ENCODE measurements at places on chromosomes 5 and 9.

DNA sequence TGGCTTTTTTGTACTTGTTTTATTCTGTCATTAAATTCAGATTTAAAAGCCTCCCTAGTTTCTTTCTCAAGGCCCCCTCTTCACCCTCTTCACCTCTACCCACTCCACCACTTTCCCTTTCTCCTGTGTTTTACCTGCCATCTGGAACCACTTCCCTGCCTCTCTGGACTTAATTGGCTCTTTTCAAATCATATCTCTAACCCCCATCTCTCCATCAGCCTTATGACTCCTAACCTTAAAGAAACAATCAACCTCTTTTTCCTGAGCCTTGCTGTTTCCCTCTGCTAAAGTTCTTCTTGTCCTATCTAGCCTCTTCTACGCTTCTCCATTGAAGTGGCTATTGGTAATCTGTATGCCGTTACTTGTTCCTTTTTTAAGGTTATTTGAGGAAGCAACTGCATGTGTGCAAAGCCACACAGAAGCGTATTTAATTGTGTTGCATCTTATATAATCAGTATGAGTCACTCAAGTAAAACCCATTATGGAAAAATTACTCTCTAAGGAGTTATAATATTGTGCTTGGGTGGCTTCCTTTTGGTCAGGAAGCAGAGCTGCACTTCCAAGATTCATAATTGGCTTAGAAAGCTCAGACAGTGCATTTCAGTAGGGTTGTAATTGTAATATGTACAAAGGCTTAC is 653.6 kb upstream of the ITGA1 start:
- DNase-seq, result no peak

DNA sequence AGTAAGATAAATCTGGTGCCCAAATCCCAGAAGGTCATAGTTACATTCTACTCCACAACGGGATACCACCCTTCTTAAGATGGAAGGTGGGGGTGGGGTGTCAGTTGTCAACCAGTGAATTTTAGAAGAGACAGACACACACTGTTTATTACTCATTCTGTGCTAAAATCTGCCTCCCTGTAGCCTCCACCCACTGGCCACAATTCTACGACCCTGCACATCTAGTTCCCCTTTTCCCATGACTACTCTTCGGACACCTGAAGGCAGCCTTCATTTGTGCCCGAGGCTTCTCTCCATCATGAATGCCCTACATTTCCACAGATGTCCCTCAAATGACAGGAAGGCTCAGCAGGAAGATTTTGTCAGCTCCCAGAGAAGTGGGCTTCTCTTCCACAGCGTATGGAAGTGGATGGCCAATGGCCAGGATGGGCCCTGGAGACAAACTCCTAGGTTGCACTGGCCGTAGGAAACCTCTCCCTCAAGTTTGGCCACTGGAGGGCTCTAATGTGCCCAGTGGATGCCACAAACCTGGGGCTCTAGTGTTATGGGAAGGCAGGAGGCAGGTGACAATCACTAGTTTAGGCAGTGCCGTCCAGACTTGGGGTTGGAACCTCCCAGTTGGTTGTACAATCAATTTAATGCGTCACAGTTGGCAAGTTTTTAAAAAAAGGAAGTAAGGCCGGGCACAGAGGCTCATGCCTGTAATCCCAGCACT is 46.6 kb downstream of the PTPN3 start:
- no peak for DNase-seq

GRCh38 chr5:6804766-6805501 is 91.7 kb downstream of the TENT4A start:
- no peak for DNase-seq

- DNase-seq, result no peak
Measured at GRCh38 chr9:1456301-1457024, 406.3 kb downstream of the DMRT2 start.

- no peak for DNase-seq
Measured at GRCh38 chr5:149951138-149951749, 6.7 kb upstream of the PDE6A start.

- DNase-seq, result no peak
Measured at GRCh38 chr9:97064176-97064575, 25.2 kb upstream of the CTSV start.

- DNase-seq, result no peak
Measured at GRCh38 chr5:146188358-146188757, 5.9 kb upstream of the LARS1 start.

GRCh38 chr5:151683986-151684588 is 2.6 kb downstream of the SPARC start:
- DNase-seq, result no peak

GRCh38 chr9:90240541-90240940 is 402.1 kb downstream of the DIRAS2 start:
- DNase-seq, result no peak

- DNase-seq, result no peak
Measured at GRCh38 chr5:37814699-37815098, 25.1 kb downstream of the GDNF start.

GRCh38 chr5:148913985-148914431 is 87.6 kb downstream of the ADRB2 start:
- DNase-seq, result no peak

- no peak for DNase-seq
Measured at GRCh38 chr5:72557167-72558045, 50.2 kb upstream of the ZNF366 start.

DNA sequence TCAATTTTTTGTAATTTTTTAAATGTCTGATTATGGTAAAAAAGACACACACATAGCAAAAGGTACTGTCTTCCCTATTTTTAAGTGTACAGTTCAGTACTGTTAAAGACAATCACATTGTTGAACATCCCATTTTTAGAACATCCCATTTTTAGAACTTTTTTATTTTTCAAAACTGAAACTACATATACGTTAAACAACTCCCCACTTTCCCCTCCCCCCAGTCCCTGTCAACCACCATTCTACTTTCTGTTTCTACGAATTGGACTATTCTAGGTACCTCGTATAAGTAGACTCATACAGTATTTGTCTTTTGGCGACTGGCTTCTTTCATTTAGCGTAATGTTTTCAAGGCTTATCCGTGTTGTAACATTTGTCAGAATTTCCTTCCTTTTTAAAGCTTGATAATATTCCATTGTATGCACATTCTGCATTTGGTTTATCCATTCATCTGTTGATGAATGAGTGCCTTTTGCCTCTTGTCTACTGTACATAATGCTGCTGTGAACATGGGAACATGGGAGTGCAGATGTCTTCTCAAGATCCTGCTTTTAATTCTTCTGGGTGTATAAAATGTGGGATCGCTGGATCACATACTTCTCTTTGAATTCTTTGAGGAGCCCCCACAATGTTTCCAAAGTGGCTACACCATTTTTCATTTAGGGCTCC is 154.0 kb downstream of the PIK3R1 start:
- no peak for DNase-seq

DNA sequence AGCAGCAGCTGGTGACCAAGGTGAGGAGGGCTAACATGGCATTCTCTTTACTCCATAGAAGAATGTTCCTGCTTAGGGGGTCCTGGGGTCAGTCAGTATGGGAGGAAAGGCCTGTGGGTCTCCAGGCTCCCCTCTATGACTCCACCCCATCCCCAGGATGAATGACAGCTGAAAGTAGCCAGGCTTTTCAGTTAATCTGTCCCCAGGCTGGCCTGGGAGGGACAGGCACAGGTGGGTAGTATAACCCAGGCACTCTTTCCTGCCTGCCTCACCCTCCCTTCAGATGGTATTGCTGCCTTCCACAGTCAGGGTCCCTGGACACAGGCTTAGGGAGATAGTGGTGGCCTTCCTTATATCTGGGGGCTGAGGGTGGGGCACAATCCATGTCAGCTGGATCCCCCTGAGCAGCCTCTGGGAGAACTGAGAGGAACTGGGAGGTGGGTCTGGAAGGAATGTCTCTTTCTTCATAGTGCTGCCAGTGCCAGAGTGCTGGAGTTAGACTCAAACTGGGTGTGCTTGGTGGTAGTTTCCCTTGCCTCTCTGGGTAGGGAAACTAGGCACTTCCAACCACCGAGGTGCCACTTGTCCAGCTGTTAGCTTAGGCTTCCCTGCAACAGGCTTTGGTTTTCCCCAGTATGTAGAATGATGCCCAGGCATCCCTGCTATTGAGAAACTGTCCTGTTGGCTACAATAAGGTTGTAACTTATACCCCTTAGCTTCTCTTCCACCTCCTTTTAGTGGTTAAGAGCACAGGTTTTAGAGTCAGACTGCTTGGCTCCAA is 27.8 kb downstream of the LARP1 start:
- DNase-seq, result no peak

- DNase-seq, result no peak
Measured at GRCh38 chr9:125811002-125811401, 63.8 kb downstream of the PBX3 start.

DNA sequence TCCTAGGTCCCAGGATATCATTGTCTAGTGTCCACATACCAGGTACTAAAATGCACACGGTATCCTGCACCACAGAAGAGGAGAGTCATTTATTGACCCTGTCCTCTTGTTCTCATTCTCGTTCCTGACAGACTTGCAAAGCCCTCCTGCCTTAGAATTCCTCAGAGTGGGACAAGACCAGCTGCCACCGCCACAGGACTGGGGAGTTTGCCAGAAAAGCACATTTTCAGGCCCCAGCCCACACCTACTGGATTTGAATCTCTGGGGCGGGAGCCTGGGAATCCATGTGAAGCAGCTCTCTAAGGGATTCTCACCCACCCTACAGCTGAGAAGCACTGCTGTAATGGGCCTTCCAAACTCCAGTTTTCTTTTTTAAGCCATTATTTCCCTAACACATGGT is 68.0 kb upstream of the FANCC start:
- DNase-seq, result no peak

DNA sequence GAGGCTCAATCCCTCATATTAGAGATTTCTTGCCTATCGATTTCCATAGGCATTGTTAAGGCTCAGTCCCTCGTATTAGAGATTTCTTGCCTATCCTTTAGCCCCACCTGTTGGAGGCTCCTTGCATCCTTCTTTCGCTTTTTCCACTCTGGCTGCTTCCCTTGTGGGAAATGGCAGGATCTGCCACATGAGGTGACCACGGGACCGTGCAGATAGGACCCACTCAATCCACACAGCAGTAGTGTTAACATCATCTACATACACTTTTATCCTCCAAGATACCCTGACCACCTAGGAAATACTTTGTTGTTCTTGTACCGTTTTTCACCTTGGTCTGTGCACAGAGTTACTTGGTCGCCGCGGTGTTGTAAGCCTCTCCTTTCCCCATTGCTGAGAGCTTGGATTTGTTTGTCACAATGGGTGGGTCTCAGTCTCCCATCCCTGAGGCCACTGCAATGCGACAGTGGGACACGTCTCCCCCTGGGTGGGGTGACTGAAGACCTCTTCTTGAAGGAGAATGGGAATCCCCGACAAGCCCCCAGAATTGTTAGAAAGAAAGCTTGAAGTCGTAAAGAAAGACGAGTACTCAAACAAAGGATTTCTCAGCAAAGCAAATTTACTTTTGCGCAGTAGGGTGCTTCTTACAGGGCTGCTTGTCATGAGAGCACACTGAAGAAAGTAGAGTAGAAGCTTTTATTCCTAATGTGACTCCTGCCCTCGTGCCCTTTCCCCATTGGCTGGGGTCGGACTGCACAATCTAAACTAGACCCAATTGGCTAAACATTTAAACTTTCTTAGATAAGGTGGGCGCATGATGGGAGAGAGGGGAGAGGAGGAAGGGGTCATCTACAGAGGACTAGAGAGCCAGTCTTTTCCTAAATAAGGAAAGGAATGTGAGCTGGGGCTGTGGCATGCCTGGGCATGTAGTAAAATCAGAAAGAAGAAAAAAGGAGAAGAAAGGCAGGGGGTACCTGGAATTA is 19.8 kb downstream of the IFT74 start:
- DNase-seq, result no peak

DNA sequence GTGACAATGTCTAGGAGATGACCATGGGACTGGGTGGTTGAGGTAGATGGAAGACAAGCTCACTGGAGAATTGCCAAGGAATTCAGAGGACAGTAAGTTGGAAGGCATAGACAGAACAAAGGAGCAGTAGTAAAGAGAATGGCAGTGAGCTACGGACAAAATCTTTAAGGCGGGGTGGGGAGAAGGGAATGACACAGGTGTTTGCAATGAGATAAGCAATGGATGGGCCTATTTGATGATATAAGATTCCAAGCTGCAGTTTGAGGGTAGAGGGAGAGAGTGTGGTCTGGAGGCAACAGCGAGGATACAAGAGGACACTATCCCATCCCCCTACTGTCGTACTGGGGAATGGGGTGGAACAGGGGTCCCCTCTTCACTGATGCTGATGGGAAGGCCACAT is 14.4 kb downstream of the PTTG1 start:
- DNase-seq, result no peak

GRCh38 chr5:125575891-125576505 is 829.6 kb upstream of the ZNF608 start:
- no peak for DNase-seq

- no peak for DNase-seq
Measured at GRCh38 chr9:91256235-91256634, 105.5 kb downstream of the AUH start.

DNA sequence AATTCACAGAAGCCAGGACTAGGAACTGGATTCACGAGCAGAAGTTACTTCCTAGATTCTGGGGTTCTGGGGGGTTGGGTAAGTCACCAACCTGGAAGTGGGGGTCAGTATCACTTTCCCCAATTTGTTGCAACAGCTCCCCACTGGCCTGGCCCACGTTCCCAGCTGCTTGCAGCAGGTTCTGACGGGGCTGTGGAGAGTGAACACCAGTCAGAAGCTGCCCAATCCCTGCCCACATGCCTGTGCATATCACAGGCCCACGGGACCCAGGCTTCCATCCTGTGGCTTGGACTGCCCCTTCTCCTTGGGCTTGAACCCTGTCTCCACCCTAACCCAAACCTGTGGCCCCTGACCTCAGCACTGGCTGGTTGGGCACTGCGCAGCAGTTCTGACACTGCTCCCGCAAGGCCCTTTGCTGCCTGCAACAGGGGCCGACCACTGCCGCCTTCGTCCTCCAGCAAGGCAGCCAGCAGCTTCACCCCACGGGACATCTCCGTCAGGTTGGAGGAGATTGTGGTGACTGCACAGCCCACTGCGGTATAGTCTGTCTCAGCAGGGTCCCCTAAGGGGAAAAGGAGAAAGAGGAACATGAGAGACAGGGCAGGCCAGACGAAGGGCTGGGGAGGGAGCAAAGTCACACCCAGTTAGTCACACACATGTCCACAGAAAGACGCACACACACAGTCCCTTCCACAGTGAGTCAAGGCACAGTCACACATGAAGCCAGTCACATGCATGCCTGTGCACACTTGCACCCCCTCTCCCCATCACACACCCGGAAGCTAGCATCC is 13.1 kb downstream of the TLN1 start:
- DNase-seq, result no peak
